ENCODE measurements at places on chromosomes 16 and 17.

DNA sequence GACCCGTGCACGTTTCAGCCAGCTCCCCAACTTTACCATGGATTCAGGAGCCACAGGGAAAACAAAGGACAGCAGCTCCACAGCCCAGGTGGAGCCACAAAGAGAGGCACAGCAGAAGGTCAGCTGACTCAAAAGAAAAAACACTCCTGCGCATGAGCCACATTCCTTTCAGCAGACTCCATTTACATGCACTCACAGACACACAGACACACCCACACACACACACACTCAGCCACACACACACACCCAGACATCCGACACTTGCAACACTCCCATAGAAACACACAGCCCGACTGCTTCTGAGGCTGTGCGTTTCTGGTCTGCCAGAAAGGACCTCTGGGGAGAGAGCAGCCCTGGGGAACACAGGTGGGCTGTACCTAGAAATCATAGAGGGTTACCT lies 2335.5 kb downstream of the TP53TG3F start:
- DNase-seq, result no peak

DNA sequence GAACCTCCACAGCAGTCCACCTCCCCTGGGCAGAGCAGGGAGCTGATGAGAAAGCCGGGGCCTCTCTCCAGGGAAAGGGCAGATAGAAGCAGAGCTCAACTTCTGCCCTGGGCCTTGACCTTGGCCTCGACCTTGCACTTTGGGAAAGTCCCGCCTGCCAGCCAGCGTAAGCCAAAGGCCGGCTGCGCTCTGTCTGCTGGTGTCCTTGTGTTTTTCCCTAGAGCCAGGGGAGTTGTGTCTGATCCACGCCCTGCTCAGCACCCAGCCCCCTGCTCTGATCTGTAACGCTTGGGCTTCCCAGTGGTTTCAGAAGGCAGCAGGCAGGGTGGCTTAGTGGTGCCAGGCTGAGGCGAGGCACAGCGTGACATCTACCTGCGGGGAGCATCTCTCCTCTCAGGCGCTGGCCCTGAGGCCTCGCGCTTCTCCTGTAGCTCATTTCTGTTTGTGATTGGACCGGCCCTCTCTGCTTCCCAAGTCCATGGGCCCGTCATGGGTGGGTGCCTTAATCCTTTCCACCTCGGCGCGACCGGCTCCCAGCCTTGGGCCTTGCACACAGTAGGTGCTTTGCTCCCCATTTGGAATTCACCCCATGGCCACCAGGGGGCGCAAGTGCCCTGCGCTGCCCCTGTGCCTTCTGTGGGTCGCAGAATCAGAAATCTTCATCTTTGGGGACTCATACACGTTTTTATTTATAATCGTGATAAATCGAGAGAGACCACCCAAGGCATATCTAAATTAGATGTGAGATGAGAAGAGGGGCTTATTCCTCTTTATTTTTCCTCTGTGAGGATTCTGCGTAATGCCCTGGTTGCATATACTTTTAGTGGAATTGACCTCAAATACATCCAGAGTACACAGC lies 24.2 kb downstream of the SGSH start:
- DNase-seq, result no peak

DNA sequence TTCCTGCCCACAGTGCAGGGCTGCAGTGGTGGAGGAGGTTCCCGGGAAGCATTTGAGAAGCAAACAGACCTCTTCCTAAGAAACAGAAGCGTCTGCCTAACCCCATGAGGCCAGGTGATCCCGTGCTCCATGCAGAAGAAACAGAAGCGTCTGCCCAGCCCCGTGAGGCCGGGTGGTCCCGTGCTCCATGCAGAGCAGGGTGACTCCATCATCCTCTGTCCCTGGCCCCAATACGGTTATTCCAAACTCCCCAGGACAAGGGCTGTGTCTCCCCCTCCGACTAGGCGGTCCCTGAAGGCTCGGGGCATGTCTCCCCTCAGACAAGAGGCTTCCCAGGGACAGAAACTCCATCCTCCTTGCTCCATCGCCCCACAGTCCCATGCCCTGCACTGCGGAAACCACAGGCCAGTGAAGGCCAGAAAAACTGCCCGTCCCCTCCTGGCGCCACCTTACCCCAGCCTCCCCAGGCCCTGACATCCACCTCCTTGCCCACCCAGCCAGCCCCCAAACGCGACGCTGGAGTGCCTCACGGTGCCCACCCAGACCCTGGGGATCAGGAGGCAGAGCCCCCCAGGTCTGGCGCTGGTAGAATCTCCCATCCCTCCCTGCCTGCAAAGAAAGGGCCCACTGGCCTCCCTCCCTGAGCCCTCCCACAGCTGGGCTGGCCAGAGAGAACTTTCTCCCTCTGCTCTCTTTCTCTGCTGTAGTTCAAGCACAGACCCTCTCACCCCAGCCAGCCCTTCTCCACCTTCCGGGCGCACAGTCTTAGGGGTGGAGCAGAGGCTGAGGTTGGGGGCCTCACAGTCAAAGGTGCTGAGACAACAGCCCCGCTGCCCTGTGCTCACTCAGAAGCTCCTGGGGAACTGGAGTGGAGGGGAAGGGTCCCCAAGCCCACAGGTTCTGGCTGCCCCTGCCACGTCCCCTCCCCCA lies 30.6 kb upstream of the KRT17 start:
- DNase-seq, result no peak

DNA sequence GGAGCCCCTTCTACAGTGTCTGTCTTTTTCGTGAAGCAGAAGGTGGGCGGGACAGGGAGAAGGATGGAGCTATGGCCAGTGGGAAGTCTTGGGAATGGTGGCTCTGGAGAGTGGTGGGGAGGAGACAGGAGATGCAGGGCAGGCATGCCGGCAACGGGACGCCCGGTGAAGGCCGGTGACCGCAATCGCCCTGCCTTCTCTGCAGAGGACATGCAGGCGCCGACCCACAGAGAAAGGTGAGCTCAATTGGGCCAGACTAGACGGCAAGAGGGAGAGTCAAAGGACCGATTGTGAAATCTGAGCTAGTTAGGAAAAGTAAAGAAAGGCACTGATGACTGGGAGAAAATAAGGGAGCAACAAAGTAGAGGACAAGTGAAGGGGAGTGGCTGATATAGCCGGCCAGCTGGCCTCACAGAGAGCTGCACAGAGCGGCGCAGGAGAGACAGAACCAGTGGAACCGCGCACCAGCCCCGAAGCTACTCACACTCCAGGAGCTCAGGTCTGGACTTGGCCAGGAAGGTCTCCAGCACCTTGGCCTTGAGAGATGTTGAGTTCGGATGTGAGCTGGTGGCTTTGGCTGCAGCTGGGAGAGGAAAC lies 18.9 kb downstream of the TRIM25 start:
- DNase-seq, result no peak

- DNase-seq, result no peak
These were observed 1.2 kb upstream of the MIF4GD start for GRCh38 chr17:75271955-75272847.
